ENCODE measurements at places on chromosomes 4 and X. TPM values are rescaled to one million over a fixed set of nuclear protein-coding genes. Genes with fewer than 3 reads are reported as not detected.

CPZ gene
- not detected for total RNA-seq

ENOPH1 gene
- total RNA-seq, result 53.4 TPM

FAM47A gene
- total RNA-seq, result not detected

CCDC149 gene
- total RNA-seq, result 5.3 TPM

TMEM129 gene
- total RNA-seq, result 29.4 TPM

MAGEA12 gene
- total RNA-seq, result not detected

RAB39B gene
- total RNA-seq, result 0.10 TPM

GRCh38 chr4:125750828-125751466, 436.2 kb downstream of the FAT4 start:
- DNase-seq, result no peak

GRCh38 chrX:122868631-122869030, 315.4 kb upstream of the GRIA3 start:
- no peak for DNase-seq

- no peak for DNase-seq
Measured at GRCh38 chr4:123616951-123617461, 220.4 kb downstream of the SPRY1 start.

GRCh38 chrX:153924149-153924861, 1.8 kb downstream of the ARHGAP4 start:
- DNase-seq, result no peak

DNA sequence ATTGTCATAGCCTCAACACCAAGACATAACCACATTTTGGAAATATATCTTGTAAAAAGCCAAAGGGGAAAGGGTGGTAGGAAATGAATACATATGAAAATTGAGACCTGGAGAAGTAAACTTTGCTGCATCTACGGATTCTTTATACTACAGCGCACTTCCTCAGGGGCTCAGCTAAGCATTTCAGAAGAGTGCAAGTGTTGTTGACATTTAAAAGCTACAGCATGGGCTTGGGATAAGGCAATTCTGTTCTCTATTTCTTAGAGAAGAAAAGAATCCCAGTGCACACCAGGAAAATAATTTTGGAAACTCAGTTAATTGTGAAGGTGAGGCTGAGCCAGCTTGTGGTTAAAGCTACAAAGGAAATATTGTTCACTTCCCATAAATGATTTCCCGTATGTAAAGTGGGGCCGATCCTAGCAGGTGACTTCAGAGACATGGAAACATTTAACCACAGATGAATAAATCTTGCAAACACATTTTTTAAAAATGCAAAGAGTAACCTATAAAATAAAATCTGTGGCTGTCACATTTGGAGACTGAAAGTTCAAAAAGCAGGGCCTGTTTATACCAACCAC, 12.6 kb upstream of the GBA3 start:
- no peak for DNase-seq

GRCh38 chrX:108148524-108148923, 56.9 kb downstream of the ATG4A start:
- DNase-seq, result no peak

DNA sequence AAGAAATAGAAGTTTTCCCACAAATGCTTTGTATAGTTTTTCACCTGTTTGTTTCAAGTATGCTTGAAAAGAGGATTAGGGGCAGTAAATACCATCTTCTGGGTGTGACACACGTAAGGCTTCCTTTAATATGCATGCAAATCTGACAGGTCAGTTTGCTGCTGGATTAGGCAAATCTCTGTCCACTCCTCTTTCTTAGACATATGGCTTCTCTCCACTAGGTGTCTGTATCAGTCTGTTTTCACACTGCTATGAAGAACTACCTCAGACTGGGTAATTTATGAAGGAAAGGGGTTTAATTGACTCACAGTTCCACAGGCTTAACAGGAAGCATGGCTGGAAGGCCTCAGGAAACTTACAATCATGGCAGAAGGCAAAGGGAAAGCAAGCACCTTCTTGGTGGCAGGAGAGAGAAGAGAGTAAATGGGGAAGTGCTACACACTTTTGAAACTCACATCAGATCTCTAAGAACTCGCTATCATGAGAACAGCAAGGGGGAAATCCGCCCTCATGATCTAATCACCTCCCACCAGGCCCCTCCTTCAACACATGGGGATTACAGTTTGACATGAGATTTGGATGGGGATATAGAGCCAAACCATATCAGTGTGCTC, 66.9 kb downstream of the TAB3 start:
- DNase-seq, result no peak

DNA sequence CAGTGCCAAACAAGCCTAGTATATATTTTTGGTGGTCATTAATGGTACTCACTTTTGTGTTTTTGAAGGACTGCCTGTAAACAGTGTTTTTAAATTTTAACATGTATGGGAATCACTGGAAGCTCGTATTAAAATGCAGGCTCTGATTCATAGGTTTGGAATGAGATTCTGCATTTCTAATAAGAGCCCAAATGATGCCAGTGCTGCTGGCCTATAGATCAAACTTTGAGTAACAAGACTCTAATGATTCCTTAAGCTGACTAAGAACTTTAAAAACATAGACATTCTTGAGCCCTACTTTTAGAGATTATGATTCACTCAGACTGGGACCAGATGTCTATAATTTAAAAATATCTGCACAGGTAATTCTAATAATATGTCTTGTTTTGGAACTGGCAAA, 823.2 kb upstream of the LCORL start:
- DNase-seq, result no peak

DNA sequence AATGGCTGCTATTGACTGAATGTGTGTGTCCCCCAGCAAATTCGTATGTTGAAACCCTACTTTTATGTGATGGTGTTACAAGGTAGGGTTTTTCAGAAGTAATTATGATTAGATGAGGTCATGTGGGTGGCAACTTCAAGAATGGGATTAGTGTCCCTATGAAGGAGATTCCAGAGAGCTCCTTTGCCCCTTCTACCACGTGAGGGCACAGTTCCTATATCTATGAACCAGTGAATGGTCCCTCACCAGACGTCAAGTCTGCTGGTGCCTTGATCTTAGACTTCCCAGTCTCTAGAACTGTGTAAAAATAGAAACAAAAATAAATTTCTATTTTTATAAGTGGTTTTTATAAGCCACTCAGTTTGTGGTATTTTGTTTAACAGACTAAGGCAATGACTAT, 1137.6 kb upstream of the IGFBP7 start:
- no peak for DNase-seq

DNA sequence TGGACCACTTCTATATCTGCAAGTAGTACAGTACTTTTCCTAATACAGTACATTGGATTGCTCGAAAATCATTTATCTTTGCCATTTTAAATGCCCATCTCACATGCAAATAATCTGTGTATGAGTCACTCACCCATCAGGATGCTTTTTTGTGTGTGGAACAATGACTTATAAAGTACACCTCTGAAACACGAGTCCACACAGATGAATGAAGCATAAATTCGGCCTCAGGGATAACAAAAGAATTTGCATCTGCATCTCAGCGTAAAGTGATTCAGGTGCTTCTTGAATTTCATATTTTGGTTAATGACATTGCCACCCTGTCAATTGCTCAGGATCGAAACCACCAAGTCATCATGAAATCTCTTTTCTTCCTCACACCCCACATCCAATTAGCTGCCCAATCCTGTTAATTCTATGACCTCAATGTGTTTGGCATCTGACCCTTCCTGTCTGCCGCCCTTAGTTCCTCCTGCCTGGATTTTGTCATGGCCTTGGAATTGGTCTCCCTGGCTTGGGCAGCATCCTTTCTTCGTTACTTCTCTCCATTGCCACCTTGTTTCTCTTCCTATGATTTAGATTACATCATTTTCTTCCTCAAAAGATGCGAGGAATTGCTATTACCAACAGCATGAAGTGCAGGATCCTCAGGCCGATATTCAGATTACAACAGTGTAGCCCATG, 161.6 kb upstream of the MID1 start:
- no peak for DNase-seq

DNA sequence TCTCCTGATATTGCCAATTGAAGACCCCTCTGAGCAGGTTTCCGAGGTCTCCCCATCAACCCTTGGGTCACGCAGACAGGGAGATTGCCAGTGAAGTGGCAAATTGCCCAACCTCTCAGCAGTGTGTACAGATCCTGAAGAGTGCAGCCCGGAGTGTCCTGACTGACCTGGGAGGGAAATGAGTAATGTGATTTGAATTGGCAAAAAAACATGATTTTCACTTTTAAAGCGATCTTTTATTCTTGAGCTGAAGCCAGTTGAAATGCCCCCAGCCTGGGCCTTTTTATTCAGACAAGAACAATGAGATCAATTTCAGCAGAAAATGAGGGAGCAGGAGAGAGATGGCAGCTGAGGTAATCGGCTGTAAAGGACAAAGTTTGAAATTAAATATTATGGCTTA, 401.8 kb downstream of the RAPGEF2 start:
- DNase-seq, result no peak

GRCh38 chr4:125266901-125267604, 47.7 kb upstream of the FAT4 start:
- DNase-seq, result no peak

DNA sequence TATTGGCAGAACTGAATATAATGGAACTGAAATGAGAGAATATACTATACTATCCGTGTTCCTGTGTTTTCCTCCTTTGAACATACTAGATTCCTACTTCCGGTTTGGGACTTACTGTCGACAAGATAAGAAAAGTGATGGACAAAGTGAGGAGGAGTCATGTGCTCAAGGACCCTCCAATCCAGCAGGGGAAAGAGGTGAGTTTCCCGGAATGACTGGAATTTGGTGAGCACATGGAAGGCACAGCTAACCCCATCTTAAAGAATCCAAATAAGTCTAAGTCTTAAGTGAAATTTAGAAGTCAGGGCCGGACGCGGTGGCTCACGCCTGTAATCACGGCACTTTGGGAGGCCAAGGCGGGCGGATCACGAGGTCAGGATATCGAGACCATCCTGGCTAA, 36.6 kb upstream of the SH3D19 start:
- no peak for DNase-seq

DNA sequence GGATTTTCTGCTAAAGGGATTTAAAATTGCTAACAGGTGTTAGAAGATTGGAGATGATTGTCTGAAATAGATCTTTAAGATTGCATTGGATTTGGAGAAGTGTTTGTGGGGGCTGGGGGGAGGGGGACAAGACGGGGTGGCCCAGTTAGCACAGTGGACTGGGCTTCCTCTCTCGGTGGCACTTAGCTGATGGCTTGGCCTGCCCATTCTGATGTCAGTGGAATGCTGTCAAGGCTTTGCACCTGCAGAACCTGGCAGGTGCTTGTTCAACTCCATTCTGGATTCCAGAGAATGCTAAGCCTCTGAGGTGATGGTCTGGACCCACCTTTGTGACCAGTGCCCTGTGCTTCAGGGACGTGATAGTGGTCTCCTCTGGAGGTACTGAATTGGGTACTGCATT, 43.7 kb downstream of the ADD1 start:
- no peak for DNase-seq

DNA sequence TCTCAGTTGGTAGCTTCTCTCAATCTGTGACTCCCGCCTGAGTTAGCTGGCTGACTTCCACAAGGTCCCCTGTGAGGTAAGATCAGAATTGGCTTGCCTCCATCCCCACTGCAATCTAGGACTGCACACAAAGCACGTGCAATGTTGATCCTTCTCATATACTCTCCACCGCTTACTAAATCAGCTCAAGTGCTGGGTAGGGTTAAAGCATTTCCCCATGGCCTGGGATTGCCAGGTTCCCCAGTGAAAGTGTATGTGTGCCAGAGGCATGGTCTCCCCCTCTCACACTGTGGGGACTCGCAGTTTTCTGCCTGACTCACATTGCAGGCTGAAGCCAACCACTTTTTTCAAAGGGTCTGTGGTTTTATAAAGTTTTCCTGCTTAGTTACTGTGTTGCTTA, 886.9 kb downstream of the FAM133A start:
- no peak for DNase-seq

- no peak for DNase-seq
Measured at GRCh38 chr4:98657531-98658286, 702 bp downstream of the TSPAN5 start.

- DNase-seq, result no peak
Measured at GRCh38 chr4:37780444-37781130, 45.9 kb upstream of the PGM2 start.

DNA sequence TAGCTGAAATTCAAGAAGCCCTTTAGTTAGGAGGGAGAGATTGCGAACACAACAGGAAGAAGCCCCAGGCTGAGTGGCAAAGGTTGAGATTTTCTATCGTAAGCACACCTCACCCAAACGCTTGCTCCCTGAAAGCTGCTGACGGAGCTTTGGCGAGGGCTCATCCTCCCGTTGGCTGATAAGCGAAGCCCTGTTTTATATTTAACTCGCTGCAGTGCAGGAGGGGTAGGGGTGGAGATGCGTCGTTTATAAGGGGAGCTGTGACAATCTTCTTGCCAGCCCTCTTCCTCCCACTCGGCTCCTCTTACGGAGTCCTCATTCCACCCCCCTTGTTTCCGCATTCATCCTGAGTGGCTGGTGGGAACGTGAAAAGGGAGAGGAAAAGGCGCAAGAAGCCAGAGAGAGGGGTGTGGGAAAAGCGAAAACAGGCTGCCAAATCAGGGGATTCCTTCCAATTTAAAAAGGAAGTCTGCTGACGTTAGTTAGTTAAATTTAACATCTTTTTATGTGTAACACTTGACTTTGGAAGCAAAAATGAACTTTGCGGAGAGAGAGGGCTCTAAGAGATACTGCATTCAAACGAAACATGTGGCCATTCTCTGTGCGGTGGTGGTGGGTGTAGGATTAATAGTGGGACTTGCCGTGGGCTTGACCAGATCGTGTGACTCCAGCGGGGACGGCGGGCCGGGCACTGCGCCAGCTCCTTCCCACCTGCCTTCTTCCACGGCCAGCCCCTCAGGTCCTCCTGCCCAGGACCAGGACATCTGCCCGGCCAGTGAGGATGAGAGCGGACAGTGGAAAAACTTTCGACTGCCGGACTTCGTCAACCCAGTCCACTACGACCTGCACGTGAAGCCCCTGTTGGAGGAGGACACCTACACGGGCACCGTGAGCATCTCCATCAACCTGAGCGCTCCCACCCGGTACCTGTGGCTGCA, at the start of gene ENPEP:
ENPEP (plus strand) TSS at position 275 of the 938 bp plus-strand sequence; CDS start at position 535, 260 bp downstream.
- no peak for DNase-seq

Data from HCT116 (cell line).